ENCODE measurements at places on chromosomes 12 and 14.

DNA sequence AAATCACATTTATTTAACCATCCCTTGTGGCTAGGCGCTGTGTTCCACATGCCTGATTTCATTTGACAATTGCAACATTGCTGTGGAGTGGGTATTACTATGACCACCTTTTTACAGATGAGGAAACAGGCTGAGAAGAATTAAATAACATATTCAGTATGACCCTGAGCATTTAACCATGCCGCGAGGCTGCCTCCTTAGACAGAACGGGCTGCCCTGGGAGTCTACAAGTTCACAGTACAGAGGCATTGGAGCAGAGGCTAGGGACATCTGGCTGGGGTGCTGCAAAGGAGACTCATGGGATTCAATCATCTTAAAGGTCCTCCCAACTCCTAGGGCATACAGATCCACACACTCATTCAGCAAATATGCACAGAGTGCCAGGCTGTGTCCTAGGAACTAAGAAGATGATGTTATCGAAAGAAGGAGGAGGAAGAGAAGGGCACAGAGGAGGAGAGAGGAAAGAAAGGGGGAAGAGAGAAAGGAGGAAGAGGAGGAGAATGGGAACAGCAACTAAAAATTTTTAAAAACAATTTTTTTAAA lies 164.7 kb upstream of the CCND2 start:
- no peak for DNase-seq

DNA sequence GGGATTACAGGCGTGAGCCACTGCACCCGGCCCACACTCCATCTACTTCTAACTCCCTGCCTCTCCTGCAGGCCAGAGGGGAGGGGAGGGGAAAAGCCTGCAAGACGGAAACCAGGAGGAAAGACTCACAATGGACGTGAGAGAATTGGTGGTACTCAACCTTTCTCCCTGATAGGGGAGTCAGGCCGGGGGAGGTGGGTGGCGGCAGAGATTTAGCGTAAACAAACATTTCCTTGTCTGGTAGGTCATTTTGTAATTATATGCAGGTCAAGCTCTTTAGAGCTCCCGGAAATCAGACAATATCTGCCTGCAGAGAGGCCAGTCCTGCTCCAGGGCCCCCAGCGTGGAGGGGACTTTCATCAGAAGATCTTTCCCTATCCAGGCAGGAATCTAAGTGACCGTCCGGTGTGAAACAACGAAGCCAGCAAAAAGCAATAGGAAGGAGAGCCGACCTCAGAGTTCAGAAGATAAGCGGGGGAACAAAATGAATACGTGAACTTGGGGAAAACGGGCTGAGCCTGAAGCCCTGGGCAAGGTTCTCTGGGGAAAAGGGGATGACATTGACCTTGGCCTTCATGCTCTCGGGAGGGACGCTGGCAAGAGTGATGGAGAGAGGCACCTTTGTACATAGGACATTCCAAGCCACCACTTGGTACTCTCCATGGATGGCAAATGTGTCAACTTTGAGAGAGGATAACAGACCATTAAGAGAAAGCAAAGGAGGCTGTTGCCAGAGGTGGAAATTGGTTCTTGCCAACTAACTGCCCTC lies 62.3 kb downstream of the SPRING1 start:
- no peak for DNase-seq

- no peak for DNase-seq
Observed at GRCh38 chr14:61151251-61151650, 129.9 kb downstream of the TMEM30B start.

DNA sequence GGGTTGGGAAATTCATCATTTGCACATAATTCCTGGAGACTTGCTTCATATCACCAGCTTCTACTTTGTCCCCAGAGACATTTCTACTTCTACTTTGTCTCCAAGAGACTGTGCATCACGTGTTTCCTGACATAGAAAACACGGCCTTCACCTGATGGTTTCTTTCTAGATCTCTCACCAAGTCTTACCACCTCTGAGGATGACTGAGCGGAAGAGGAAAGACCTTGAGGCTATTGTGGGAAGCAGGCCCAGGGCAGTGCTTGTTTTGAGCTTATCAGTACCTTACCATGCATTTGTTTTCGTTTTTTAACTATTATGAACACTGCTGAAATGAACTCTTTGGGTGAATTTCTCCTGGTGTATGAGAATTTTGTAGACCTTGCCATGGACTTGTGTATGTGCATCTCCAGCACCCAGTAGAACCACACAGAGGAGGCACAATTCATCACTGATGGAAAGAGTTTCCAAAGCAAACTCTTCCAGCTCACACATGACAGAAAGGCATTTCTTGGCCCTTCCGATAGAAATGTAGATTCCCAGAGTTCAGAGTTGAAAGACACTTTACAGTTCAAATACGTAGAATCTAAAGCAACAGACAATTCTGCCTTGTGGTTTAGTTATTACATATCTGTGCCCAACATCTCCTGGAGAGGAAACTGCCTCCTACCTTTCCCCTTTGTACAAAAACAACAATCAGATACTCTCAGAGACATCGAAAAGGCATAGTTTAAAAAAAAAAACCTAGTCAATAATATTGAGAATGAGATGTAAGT lies 434.7 kb downstream of the FUT8 start:
- DNase-seq: no peak

DNA sequence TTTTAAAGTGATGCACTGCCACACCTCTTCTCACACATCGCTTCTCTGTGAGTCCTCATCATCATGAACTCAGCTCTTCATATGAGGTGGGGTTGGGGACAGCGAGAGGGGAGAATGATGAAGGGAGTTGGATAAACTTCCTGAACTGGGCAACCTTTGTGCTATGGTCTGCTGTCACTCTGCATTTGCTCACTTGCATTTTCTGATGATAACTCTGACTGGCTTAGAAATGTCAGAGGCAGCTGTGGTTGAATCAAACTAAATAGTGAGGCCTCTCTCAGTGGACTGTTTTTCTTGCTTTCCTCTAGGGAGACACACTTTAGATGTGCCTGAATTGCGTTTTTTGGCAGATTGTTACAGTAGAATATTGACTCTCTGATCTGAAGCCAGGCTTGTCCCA lies 55.2 kb upstream of the NFKBIA start:
- DNase-seq: no peak

DNA sequence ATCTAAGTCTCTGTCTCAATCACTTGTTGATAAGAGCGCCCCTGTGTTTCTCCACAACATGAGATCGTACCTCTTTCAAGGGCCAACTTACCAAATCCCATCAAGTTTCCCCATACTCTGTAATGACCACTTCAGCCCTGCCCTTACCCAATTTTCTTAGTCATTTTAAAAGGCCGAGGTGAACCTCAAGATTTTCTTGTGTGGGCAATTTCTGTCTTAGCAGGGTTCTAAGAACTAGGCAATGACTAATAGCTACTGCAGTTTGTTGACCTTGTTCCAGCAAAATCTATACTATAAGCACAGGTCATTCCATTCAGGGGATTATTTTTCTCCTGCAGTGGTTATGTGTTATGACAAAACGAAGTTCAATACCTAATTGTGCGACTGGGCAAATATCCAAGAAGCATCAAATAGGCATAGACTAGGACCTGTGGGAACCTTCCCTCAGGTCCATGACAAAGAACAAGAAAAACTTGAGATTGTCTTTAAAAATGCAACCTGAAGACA lies 359.8 kb downstream of the PCNX1 start:
- no peak for DNase-seq

DNA sequence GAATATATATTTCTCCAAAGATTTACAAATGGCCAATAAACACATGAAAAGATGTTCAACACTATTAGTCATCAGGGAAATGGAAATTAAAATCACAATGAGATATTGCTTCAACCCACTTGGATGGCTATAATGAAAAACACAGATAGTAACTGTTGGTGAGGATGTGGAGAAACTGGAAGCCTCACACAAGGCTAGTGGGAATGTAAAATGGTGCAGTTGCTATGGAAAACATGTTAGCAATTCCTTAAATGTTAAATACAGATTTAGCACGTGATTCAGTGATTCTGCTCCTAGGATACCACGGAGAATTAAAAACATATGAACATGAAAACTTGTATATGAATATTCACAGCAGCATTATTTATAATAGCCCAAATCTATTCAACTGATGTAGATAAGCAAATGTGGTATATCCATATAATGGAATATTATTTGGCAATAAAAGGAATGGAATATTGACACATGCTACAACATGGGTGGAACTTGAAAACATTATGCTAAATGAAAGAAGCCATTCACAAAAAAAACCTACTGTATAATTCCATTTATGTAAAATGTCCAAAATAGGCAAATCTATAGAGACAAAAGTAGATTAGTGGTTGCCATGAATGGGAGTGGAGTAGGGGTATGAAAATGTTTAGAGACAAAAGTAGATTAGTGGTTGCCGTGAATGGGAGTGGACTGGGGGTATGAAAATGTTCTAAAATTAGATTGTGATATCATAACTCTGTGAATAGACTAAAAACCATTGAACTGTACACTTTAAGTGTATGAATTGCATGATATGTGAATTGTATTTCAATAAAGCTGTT lies 227.1 kb upstream of the DDHD1 start:
- no peak for DNase-seq

DNA sequence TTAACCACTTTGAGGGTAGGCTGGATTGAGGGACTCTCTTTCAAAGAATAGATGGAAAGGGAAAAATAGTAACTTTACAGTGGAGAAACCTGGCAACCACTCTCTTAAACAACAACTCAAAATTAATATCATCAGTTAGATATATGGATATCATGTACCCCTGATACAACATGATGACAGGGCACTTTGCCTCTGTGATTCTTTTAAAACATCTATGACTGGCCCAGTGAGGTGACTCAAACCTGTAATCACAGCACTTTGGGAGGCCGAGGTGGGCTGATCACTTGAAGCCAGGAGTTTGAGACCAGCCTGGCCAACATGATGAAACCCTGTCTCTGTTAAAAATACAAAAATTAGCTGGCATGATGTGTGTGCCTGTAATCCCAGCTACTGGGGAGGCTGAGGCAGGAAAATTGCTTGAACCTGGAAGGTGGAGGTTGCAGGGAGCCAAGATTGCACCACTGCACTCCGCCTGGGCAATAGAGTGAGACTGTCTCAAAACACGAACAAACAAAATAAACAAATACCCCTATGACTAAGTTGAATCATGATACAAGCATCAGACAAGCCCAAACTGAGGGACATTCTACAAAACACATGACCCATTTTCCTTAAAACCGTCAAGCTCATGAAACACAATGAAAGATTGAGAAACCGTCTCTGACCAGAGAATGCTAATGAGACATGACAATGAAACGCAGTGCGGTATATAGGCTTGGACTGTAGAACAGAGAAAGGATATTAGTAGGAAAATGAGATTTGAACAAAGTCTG lies 26.4 kb upstream of the SLC7A8 start:
- DNase-seq: no peak

DNA sequence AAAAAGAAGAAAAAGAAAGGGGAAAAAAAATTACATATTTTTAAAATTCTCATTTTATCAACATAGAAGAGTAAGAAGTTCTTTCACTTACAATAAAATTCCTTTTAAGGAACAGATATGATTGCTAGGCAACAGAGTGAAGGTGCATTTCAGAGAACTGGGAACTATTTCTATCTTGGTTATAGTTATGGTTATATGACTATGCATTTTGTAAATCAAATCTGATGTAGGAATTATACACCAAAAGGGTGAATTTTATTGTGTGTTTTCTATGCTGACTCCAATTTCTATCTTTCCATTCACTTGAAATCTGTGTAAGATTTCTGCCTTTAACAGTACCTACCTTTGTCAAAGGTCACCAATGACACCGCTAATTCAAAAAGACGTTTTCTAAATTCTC lies 50.1 kb downstream of the HNRNPC start:
- no peak for DNase-seq

DNA sequence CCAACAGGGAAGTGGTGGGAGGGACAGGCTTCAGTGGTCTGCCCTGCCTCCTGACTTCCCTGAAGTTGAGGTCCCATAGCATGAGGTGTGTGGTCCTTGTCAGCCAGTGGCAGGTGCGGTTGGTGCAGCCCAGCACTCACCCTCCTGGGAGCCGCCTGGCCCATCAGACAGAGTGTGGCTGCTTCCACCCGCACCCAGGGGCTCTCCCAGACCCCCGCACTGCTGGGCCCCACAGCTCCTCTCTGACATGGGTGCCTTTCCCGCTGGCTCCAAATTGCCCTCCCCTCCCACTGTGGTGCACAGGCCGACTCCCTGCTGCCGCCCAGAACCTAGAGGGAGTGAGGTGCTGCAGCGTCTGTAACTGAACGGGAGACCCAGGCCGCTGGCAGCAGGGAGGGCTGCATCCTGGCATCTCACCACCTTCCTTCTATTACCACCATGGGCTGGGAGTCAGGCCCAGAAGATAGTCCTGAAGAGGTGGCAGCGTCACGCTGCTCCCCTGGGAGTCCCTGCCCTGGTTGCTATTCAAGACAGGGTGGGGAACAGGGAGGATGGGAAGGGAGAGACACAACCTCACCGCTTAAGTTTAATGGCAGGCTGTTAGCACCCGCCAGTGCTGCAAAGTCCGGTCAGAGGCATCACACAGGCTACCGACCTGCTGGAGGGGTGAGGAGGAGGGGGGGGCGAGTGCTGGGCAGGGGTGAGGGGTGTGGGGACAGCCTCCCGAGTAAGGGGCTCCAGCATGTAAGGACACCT lies 180.6 kb upstream of the PRMT8 start:
- DNase-seq: no peak

- DNase-seq: no peak
Observed at GRCh38 chr12:64747695-64748094, 11.5 kb downstream of the GNS start.

DNA sequence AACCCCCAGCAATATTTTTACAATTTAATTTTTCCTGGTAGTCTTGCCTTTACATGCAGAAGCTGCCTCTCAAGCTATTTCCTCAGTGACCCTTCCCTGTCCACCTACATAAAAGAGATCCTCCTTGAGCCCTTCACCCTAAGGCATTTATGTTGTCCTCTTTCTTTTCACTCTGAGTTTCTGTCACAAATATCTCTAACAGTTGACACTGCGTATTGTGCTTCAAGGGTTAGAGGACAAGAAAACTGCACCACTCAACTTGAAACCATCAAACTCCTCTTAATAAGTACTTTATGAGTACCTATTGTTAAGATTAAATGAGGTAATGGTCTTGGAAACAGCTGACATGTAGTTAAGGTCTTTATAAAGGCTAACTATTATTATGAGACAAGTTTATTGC lies 557.7 kb downstream of the TRHDE start:
- DNase-seq: no peak
